ENCODE measurements at places on chromosomes 12 and 14.

DNA sequence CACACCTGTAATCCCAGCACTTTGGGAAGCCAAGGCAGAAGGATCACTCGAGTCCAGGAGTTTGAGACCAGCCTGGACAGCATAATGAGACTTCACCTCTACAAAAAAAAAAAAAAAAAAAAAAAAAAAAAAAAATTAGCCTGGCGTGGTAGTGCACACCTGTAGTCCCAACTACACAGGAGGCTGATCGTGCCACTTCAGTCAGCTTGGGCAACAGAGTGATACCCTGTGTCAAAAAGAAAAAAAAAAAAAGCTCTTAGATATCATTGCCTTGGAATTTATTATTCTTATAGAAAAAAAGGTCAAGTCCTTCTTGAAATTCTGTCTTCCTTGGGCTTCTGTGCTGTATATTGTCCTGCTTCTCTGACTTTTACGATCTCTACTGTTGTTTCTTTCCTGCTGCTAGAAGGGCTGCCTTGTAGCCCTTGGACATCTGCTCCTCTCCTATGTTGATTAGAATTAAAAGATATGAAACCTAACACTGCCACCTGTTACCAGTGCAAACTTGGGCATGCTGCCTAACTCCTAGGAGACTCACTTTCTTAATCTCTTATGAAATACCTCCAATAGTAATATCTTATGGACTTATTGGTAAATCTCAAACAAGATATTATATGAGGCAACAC, 5.7 kb downstream of the TMEM19 start:
- no peak for DNase-seq
- no peaks in the 10 kb centered on the region for H3K27me3 ChIP-seq
- no peak overlapping the region for H3K27ac ChIP-seq

DNA sequence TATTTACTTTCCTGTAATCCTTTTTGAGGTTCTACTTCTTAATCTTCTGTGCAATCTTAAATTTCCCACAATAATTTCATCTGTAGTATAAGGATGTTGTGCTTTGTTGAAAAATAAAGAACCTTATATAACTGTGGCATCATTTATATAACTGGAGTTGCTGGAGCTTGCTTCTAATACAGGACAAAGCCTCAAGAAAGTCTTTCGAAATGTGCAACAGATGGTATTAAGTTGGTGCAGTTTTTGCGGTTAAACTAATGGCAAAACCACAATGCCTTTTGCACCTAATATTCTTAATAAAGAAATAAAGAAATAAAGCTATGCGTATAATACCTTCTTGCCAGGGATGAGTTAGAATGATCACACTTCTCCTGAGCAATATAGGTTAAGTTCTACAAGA, 180.0 kb downstream of the KITLG start:
- H3K4me3 ChIP-seq = no peak overlapping the region
- no peaks in the 10 kb centered on the region for H3K27me3 ChIP-seq
- DNase-seq = no peak

GRCh38 chr12:11568762-11569478, 80.6 kb upstream of the ETV6 start:
- H3K4me3 ChIP-seq = no peak overlapping the region
- no peak overlapping the region for H3K27ac ChIP-seq
- no peaks in the 10 kb centered on the region for H3K4me1 ChIP-seq
- H3K36me3 ChIP-seq = peaks cover 1% of the 10 kb centered on the region
- no peak for DNase-seq

- peaks cover 42% of the 10 kb centered on the region for H3K4me1 ChIP-seq
These were observed 861 bp upstream of the SLC48A1 start for GRCh38 chr12:47772094-47772660.

- DNase-seq = no peak
- H3K4me3 ChIP-seq = no peak overlapping the region
- H3K27me3 ChIP-seq = peaks cover 6% of the 10 kb centered on the region
- no peaks in the 10 kb centered on the region for H3K36me3 ChIP-seq
- H3K27ac ChIP-seq = no peak overlapping the region
- peaks cover 12% of the 10 kb centered on the region for H3K4me1 ChIP-seq
These were observed 16.1 kb upstream of the GNG2 start for GRCh38 chr14:51844081-51844881.

All from mesothelial cell of epicardium (in vitro differentiated cells).